Activated CD4-positive, alpha-beta T cell treated with anti-CD3 and anti-CD28 coated beads, Interleukin-2, Interleukin-6, amounts not matched to agents 100 ng/mL and 50 ng/mL, durations not matched to agents 16 hours and 8 hours (primary cell): ENCODE measurements at places on chromosomes 6 and 20.

- DNase-seq: no peak
Measured at GRCh38 chr20:25198663-25199383, 3.3 kb downstream of the ENTPD6 start.

- DNase-seq: no peak
Measured at GRCh38 chr6:43623880-43624785, 4.9 kb downstream of the GTPBP2 start.

- no peak for DNase-seq
Measured at GRCh38 chr6:47195011-47195650, 114.6 kb downstream of the TNFRSF21 start.

- peak; percentile 85 for DNase-seq
Measured at GRCh38 chr6:27251112-27251605, 3.7 kb downstream of the PRSS16 start.

DNA sequence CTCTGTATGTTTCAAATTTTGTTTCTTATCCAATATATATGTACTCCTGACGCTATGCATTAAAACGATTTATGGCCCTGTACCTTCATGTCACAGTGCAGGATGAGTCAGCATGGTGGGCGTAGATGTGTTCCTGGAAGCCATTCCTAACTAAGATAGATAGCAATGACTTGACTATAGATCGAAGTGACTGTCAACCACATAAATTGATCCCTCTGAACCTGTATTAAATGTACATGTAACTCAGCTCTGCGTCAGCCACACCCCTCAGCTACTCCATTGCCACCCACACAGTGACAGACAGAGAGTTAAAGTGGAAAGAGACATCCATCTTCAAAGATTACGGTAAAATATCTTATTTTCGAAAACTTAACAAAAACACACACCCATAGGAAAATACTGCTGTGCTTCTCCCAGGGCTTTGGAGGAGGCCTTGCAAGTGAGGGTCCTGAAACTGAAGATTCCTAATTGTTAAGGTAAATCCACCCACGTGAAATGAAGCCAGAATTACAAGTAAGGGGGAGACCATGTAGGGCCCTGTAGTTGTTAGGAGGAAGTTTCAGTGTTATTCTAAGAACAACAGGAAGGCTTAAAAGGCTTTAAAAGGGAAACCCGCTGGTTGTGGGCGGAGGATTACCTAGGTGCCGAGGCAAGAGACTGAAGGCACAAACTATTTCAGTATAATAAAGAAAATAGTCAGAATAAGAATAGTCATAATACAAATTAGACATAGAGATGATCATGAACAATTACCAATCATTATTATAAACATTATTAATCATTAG is 10.3 kb upstream of the RAD21L1 start:
- DNase-seq: peak; percentile 45

GRCh38 chr6:119586250-119586882 is 236.8 kb upstream of the MAN1A1 start:
- no peak for DNase-seq

DNA sequence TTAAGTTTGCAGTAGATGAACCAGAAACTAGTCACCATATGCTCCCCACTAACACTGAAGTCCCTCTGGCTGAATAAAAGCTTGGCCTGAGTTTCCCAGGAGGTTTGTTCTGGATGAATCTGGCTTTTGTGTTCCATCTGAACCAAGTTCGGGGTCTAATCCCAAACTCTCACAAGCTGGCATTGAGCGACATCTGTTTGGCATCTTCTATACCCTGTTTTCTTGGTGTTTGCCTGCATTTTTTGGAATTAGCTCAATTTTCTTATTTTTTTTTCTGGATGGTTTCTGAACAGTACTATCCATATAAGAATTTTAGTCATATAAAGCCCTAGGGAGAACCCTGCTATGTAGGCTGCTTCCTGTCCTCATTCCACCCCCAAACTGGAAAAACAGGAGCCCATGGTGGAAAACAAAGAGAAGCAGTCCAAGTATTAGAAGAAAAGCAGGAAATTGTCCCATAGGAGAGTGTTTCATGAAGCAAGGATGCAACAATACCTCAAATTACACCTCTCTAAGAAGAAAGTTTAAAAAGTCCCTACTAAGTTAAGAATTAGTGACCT is 737.1 kb downstream of the DHX35 start:
- DNase-seq: no peak

- no peak for DNase-seq
Measured at GRCh38 chr6:96330884-96331283, 190.7 kb upstream of the UFL1 start.

DNA sequence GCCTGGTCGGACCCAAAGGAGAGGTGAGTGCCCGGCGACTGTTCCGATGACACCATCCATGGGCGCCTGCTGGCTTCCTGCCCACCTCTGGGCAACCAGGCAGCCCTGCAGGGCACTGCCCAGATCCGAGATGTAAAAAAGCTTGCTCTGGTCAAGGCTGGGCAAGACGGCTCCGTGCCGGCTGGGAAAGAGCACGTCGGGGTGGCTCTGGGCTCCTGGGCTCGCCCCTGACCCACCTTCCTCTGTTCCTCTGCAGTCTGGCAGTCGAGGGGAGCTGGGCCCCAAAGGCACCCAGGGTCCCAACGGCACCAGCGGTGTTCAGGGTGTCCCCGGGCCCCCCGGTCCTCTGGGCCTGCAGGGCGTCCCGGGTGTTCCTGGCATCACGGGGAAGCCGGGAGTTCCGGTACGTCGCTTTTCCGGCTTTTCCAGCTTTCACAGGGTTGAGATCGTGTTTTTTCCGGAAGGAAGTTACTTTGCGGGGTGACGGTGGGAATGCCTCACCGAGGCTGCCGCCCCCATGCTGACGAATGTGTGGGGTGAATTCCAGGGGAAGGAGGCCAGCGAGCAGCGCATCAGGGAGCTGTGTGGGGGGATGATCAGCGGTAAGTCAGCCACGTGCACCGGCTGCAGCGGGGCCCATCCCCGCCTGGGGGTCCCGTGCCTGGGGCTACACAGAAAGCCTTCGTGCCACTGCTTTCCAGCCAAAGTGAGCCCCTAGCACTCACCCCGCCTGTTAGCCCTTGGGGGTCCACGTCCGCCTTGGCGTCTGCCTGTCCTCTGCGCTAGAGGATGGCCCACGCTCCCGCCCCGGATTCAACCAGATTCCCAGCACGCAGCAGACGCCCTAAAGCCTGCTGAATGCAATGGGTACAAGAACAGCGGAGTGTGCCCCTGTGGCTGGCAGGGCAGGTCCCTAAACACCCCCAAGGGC is 19.3 kb downstream of the COL9A3 start:
- DNase-seq: no peak

DNA sequence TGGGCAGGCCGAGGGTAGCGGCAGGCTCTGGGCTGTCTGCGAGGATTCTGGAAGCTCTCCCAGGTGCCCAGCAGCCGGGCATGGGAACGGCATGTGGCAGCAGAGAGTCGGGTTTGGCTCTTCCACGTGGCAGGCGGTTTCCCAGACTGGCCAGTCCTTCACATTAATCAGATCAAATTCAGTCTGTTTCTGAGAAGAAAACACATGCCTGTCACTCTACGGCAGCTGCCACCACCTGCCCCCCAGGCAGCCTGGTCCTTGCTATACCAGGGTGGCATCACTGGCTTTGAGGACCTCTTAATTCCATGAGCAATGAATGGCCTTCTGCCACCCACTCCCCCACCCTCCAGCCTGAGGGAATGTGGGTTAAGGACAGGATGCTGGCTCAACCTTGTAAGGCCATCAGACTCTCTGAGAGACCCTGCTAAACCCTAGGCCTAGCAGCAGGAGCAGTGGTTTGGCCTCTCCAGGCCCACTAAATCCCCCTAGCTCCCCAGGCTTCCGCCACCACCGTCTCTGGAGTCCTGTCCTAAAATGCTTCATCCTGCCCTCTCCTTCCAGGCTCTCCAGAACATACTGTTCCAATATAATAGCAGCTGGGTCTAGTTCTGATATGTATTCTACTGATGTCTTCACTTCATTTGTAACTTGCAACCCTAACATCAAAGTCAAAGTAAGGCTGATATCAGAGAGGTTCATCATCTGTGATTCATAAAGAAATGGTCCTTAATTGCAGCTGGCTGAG is 47.8 kb downstream of the PLCG1 start:
- no peak for DNase-seq

DNA sequence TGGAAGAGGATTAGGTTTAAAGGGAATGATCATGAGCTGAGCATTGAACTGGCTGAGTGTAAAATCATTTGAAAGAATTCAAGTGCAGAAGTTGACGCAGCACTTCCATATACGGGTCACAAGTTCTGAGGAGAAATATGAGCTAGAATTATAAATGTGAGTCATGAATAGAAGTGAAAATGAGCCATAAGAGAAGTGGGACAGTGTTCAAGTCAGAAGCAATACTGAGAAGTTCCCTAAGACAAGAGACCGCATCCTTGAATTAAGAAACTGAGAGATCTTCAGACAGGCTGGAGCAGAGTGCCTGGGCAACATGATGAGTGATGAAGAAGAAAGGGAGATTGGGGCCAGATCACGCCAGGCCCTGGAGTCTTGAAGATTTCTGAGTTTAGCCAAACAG is 209.7 kb downstream of the TBX18 start:
- DNase-seq: no peak

GRCh38 chr6:131471331-131471730 is 101.7 kb upstream of the ARG1 start:
- DNase-seq: no peak

GRCh38 chr6:168067081-168067759 is 11.8 kb downstream of the FRMD1 start:
- DNase-seq: no peak

DNA sequence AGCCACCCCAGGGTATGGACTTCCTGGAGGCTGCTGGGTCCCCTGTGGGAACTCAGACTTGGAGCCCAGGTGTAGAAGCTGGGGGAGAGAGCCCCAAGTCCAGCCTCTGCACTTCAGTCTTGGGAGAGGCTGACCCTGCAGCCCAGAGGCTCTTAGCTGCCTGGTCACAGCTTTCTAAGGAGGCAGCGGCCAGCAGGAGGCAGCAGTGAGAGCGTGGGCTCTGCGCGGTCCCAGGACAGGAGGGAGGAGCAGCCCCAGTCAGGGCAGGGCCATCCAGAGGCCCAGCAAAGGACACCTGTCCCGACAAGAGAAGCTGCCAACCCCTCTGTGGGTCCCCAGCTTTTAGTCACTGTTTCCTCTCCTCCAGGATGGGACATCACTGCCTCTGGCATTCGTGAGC is 9.4 kb downstream of the TREML2 start:
- DNase-seq: peak; percentile 47

DNA sequence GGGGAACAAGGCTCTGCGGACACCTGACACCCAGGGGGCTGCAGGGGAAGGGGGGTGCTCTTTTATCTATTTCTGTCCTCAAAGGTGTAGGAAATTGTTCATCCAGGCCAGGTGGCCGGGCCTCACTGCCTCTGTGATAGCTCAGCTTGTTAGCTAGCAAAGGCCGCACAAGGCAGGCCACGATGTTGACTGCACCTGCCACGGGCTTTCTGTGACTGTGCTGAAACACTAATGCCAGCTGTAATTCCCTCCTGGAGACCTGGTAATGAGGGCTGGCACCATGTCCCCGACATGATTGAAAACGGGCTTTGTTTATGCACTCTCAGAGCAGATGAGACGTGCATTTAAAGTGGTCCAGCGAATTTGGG is 61.4 kb upstream of the APCDD1L start:
- no peak for DNase-seq

- DNase-seq: no peak
Measured at GRCh38 chr6:89452281-89452680, 19.3 kb downstream of the ANKRD6 start.

DNA sequence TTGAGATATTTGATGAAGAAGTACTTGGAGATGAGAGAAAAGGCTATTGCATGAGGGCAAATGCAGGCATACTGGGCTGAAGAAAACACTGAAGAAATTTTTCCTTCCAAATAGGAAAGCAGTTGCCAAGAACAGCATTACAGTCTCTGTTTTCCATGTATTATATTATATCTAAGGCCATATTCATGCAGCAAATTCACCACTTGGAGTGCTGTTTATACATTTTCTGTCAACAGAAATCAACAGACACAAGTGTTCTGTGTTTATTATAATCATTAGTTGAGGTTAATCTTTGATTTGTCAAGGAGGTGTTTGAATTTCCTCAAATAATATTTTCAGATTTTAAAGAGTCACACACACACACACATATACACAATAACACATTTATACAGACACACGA is 268.8 kb upstream of the PLCB4 start:
- no peak for DNase-seq

DNA sequence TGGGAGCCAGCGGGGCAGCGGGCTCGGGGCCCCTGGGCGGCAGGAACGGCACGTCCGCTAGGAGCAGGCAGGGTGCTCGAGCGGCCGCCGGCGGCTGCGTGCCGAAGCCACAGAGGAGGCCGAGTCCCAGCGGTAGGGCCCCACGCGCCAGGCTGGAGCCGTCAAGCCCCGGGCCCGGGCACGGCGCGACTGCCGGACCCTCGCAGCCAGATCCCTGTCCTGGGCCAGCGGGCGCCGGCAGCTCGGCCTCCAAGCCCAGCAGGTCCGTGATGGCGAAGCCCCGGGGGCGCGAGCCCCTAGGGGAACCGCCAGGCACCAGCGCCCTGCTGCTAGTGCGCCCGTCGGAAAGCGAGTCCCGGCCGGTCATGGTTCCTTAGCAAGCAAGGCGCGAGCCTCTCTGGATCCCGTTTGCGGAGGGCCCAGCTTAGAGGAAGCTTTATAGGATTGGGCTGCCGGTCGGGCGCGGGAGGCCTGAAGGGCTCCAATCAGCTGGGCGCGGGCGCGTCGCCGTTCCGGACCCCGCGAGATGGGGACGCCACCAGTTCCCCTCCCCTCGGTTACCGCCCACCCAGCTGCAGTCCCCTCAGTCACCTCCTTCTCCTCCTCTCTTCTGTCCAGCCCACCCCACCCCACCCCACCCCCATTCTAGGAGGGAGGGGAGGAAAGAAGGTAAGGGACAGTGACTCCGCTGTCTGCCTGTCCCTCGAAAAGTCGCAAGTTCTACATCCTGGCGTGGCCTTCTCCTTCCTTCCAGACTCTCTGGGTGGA is at the start of gene VSX1:
Gene VSX1, minus strand, starts transcription at position 412 of the 768 bp plus-strand sequence. Its CDS starts 45 bp downstream, at position 367.
- no peak for DNase-seq

GRCh38 chr6:89430201-89430962 is 2.6 kb upstream of the ANKRD6 start:
- DNase-seq: no peak

GRCh38 chr6:10463491-10464481 is 48.9 kb upstream of the TFAP2A start:
- no peak for DNase-seq

DNA sequence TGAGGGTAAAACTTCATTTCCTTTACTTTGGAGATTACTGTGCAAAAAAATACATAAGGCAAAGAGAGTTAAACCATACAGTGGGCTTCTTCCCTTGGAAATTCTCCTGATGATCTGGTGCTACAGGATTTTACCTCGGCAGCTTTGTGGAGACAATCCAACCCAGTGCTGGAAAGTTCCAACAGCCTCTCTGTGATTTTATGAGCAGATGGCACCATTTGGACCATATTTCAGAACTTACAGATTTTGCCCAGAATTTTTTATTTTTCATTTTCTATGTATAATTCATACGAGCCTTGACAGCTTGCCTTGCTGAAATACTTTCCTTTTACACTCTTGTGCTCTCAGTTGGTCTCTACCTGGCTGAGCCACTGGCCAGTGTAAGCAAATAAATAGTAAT is 43.3 kb upstream of the TNFRSF21 start:
- no peak for DNase-seq

DNA sequence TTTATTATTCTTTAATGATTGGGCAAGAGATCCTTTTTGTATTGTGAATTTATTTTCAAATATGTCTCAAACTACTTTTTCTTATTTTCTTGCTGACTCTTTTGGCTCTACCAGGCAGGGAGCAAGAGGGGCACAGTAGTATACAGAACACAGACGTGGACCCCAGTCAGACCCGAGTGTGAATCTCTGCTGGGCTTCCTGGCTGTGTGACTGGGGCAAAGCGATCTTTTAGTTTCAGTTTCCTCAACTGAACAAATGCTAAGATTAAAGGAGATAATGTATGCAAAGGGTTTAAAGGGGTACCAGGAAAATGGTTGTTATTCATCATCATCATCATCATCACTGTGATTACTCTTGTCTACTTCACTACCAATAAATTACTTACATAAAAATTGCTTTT is 317.5 kb downstream of the HIVEP2 start:
- no peak for DNase-seq
